ENCODE measurements at places on chromosomes 4 and X.

GRCh38 chr4:145069361-145069760, 28.6 kb downstream of the ANAPC10 start:
- no peak overlapping the region for H3K27ac ChIP-seq
- no peaks in the 10 kb centered on the region for H3K4me1 ChIP-seq
- H3K27me3 ChIP-seq: no peaks in the 10 kb centered on the region

DNA sequence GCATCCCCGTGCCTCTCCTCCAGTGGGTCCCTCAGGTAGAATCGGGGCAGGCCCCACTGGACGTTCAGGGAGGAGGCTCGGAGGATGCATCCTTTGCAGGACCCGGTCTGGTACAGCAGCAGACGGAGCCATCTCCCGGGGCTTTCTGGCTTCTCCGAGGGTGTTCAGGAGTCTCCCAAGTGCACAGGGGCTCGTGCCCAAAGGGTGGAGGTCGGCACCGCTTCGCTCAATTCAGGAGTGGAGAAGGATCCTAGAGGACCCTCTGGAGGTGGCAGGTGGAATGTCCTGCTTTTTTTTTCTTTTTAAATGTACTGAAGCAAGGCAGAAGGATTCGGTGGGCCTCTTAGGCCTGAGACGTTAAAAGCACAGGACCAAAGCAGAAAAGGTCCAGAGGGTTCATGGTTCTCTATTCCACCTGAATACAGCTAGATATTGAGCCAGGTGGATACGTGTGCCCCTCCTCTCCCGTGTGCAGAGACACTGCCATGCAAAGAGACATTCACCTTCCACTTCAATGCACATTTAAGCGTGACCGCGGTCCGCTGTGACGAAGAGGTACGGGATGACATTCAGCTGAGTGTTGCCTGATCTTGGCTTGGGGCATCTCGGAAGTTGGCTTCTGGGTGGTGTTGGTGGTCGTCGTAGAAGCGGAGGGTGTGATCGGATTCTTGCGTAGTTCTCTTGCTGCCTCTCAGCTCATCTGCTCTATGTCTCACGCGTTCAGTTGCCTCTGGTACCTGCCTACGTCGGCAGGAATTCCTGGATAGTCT, 281.2 kb upstream of the AGTR2 start:
- no peak overlapping the region for H3K27ac ChIP-seq
- H3K36me3 ChIP-seq: no peaks in the 10 kb centered on the region
- H3K4me3 ChIP-seq: no peak overlapping the region
- peaks cover 6% of the 10 kb centered on the region for H3K4me1 ChIP-seq
- no peaks in the 10 kb centered on the region for H3K27me3 ChIP-seq

GRCh38 chr4:102819588-102820365, 7.6 kb downstream of the UBE2D3 start:
- no peak overlapping the region for H3K4me3 ChIP-seq
- H3K36me3 ChIP-seq: peaks cover 16% of the 10 kb centered on the region
- peak overlapping the region; percentile 79 for H3K27ac ChIP-seq
- H3K27me3 ChIP-seq: no peaks in the 10 kb centered on the region
- DNase-seq: no peak

- DNase-seq: no peak
- no peaks in the 10 kb centered on the region for H3K36me3 ChIP-seq
- no peak overlapping the region for H3K27ac ChIP-seq
- no peak overlapping the region for H3K4me3 ChIP-seq
Observed at GRCh38 chrX:33465137-33465536, 253.8 kb upstream of the DMD start.

- H3K4me3 ChIP-seq: no peak overlapping the region
- H3K36me3 ChIP-seq: no peaks in the 10 kb centered on the region
- H3K4me1 ChIP-seq: no peaks in the 10 kb centered on the region
- H3K27ac ChIP-seq: no peak overlapping the region
Observed at GRCh38 chrX:17007134-17007768, 60.8 kb downstream of the REPS2 start.

GRCh38 chr4:158644760-158645159, 26.9 kb downstream of the C4orf46 start:
- DNase-seq: no peak
- no peaks in the 10 kb centered on the region for H3K27me3 ChIP-seq
- no peaks in the 10 kb centered on the region for H3K36me3 ChIP-seq
- H3K4me1 ChIP-seq: no peaks in the 10 kb centered on the region
- no peak overlapping the region for H3K27ac ChIP-seq

GRCh38 chr4:128286474-128287058, 1.0 kb downstream of the PGRMC2 start:
- no peaks in the 10 kb centered on the region for H3K27me3 ChIP-seq
- H3K36me3 ChIP-seq: no peaks in the 10 kb centered on the region
- peaks cover 3% of the 10 kb centered on the region for H3K4me1 ChIP-seq

- no peaks in the 10 kb centered on the region for H3K36me3 ChIP-seq
- peak; percentile 44 for DNase-seq
- no peaks in the 10 kb centered on the region for H3K27me3 ChIP-seq
- H3K4me1 ChIP-seq: no peaks in the 10 kb centered on the region
- H3K4me3 ChIP-seq: no peak overlapping the region
Observed at GRCh38 chr4:126533146-126533805, 1099.5 kb upstream of the INTU start.

- no peaks in the 10 kb centered on the region for H3K27me3 ChIP-seq
- no peaks in the 10 kb centered on the region for H3K4me1 ChIP-seq
- no peaks in the 10 kb centered on the region for H3K36me3 ChIP-seq
- H3K27ac ChIP-seq: no peak overlapping the region
Observed at GRCh38 chr4:86152454-86152853, 207.4 kb downstream of the MAPK10 start.

GRCh38 chrX:139203651-139204570, 326.6 kb upstream of the F9 start:
- peak; percentile 24 for DNase-seq
- H3K4me1 ChIP-seq: peaks cover 4% of the 10 kb centered on the region
- H3K27ac ChIP-seq: no peak overlapping the region
- H3K27me3 ChIP-seq: peaks cover 12% of the 10 kb centered on the region
- H3K4me3 ChIP-seq: no peak overlapping the region

- peaks cover 2% of the 10 kb centered on the region for H3K36me3 ChIP-seq
- peaks cover 9% of the 10 kb centered on the region for H3K4me1 ChIP-seq
- no peak overlapping the region for H3K4me3 ChIP-seq
- H3K27me3 ChIP-seq: no peaks in the 10 kb centered on the region
- H3K27ac ChIP-seq: no peak overlapping the region
- DNase-seq: no peak
Observed at GRCh38 chr4:89741768-89742167, 95.2 kb downstream of the SNCA start.

- DNase-seq: no peak
- peaks cover 20% of the 10 kb centered on the region for H3K27me3 ChIP-seq
- H3K4me1 ChIP-seq: no peaks in the 10 kb centered on the region
- no peak overlapping the region for H3K4me3 ChIP-seq
- H3K36me3 ChIP-seq: no peaks in the 10 kb centered on the region
- H3K27ac ChIP-seq: no peak overlapping the region
Observed at GRCh38 chrX:24231641-24232179, 82.2 kb downstream of the SUPT20HL2 start.

- no peak overlapping the region for H3K4me3 ChIP-seq
- no peak for DNase-seq
- H3K4me1 ChIP-seq: peaks cover 4% of the 10 kb centered on the region
- no peaks in the 10 kb centered on the region for H3K36me3 ChIP-seq
- no peaks in the 10 kb centered on the region for H3K27me3 ChIP-seq
Observed at GRCh38 chrX:19866626-19867410, 20.6 kb downstream of the SH3KBP1 start.

DNA sequence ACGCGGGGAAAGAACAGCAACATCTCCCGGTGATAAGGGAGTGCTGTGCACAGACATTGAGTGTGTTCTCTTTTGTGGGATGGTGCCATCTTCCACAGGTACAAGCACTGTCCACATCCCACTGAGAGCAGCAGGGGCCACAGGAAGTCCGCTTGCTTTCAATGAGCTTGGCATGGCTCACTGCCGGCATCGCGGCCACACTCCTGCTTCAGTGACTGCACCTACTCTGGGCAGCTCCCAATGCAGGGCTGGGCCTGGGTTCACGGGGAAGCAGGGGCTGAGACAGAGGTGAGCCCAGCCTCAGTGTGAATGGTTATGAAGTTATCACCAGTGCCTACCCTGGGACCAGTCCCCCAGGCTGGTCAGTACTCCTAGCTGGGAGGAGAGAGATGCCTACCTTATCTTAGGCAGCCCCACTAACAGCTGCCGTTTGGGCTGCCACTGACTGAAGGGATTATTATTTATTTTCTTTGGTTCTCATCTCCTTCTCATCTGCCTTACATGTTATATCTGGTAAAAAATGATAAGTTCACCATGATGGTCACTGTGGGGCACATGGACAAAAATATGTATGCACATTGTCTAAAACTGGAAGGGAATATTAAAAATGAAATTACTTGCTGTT, 99.2 kb downstream of the MGST2 start:
- no peak for DNase-seq
- no peaks in the 10 kb centered on the region for H3K36me3 ChIP-seq
- peaks cover 14% of the 10 kb centered on the region for H3K4me1 ChIP-seq
- peak overlapping the region; percentile 76 for H3K27ac ChIP-seq
- no peak overlapping the region for H3K4me3 ChIP-seq
- no peaks in the 10 kb centered on the region for H3K27me3 ChIP-seq

DNA sequence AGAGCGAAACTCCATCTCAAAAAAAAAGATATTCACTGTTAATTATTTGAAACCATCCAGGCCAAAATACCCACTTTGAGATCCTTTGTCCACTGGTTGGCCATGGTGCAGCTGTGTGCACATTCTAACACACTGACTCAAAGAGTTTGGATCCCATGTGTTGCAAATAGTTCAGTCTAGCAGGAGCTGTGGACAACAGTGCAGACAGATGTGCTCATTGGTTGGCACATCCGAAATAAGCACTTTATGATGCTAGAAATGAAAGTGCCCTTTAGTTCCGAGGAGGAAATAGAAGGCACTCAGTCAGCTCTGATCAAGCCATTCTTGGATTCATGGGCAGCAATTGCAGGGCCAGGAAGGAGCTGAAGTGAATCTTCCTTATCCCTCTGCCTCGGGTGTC, 63.0 kb upstream of the TMEM150C start:
- H3K27me3 ChIP-seq: no peaks in the 10 kb centered on the region
- H3K4me1 ChIP-seq: peaks cover 16% of the 10 kb centered on the region
- no peak for DNase-seq
- no peaks in the 10 kb centered on the region for H3K36me3 ChIP-seq
- H3K4me3 ChIP-seq: no peak overlapping the region

DNA sequence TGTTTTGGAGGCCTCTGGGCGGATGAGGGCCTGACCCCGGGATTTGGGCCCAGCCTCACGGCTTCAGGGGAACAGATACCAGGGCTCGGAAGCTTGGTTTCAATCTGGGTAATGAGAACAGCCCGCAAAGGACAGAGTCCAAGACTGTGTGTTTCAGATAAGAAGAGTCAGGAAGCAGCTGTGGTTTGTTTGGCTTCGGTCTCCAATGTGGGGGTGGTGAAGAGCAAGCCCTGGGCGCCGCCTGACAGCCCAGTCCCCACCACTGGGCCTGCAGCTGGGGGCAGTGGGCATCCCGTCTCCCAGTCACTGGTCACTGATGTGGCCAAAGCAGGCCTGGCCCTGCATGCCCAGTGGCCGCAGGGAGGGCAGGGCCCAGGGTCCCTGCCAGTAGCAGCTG, 9.1 kb downstream of the WFS1 start:
- peak; percentile 80 for DNase-seq
- H3K27ac ChIP-seq: peak overlapping the region; percentile 81
- no peak overlapping the region for H3K4me3 ChIP-seq
- no peaks in the 10 kb centered on the region for H3K36me3 ChIP-seq
- H3K4me1 ChIP-seq: peaks cover 53% of the 10 kb centered on the region

DNA sequence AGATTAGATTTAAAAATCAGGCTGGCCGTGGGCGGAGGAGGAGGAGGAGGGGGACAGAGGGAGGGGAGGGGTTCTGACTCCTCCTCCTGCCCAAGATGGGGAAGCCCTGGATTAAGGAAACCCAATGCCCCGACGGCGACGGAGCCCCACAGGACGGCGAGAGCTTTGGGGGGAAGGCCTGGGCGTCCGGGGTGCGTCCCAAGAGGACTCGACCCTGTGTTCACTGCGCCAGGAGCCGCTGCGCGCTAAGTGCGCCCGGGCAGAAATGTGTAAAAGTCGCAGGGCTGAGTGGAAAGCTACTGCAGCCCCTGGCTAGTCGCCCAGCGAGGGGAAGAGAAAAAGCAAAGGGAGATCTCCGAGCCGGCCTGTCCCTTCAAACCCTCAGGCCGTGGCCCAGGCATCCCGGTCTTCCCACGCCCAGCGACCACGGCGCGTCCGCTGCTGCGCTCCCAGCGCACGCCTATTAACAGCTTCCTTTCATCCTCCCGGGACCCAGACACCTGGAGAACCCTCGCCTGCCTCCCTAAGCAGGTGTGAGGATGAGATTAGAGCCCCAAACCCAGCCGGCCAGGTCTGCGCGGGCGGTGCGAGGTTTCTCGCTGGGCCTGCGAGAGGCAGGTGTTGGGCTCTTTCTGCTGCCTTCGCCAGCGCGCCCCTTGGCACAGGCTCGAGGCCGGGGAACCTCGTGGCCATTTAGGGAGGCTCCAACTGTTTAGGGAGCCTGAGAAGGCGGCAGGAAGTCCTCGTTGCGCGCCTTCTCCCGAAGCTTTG, 1.4 kb upstream of the RPS6KA3 start:
- peak overlapping the region; percentile 49 for H3K27ac ChIP-seq
- no peak overlapping the region for H3K4me3 ChIP-seq
- H3K36me3 ChIP-seq: no peaks in the 10 kb centered on the region
- peak; percentile 77 for DNase-seq
- H3K27me3 ChIP-seq: peaks cover 44% of the 10 kb centered on the region

- DNase-seq: no peak
- no peaks in the 10 kb centered on the region for H3K36me3 ChIP-seq
- H3K27ac ChIP-seq: no peak overlapping the region
Observed at GRCh38 chrX:71320126-71320525, 18.6 kb downstream of the ITGB1BP2 start.

DNA sequence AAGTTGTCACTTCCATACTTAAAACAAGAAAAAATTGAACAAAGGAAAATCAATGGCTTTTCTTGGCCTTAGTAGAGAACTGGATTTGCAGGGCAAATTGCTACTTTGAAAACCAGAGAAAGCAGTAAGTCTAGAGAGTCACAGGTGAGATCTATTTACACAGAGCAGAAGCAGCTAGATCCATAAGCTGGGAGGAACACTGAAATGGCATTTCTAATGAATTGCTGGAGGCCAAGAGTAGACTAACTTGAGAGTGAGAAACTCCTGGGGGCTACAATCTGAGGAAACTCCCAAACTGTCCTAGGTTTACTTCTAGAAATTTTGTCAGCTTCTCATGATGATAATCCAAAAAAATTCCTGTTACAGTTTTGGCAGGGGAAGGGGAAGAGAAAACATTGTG, 133.3 kb downstream of the SPCS3 start:
- H3K4me1 ChIP-seq: no peaks in the 10 kb centered on the region
- no peak overlapping the region for H3K27ac ChIP-seq
- H3K27me3 ChIP-seq: no peaks in the 10 kb centered on the region
- H3K4me3 ChIP-seq: no peak overlapping the region

DNA sequence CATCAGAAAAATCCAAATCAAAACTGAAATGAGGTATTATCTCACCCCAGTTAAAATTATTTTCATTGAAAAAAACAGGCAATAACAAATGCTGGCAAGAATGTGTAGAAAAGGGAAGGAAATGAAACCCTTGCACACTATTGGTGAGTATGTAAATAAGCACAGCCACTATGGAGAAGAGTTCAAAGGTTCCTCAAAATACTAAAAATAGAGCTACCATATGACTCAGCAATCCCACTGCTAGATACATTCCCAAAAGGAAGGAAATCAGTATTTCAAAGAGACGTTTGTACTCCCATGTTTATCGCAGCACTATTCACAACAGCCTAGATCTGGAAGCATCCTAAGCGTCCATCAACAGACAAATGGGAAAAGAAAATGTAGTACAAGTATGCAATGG, 932.4 kb downstream of the PCDH18 start:
- H3K4me3 ChIP-seq: no peak overlapping the region
- no peak for DNase-seq
- H3K27ac ChIP-seq: no peak overlapping the region
- H3K36me3 ChIP-seq: no peaks in the 10 kb centered on the region
- H3K4me1 ChIP-seq: no peaks in the 10 kb centered on the region

Data from lung (tissue), 17 donors.